ENCODE measurements at places on chromosomes 12 and 14.

DNA sequence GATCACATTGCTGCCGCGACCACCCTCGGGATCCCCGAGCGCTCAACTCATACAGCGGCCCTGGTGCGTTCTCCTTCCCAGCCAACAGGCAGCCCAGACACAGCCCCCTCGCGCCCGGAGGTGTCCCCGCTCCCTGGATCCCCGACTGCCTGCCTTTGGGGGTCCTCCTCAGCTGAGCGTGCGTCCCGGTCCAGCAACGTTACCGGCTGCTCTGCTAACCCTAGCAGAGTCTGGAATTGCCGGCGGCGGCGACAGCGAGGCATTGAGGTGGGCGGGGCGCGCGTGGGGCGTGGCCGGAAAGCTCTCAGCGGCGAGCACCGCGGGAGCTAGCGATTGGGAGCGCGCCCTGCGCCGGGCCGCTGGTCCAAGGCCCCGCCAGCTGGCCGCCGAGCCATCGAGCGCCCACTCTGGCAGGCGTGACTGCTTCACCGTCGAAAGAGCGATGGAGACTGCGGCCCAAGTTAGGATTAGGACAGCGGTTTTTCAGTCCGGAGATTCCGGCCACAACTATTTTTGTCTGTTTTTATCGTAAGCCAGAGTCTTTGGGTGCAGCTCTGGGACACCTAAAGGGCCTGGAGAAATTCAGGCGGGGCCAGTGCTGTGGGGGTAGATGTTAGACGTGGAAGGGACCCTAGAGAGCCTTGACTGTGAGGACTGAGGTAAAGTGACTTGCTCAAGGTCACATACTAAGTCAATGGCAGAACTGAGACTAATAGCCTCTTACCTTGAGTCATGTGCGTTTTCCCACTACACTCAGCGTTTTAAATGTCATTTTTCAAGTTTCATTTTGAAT, at the start of gene HEATR5A:
TSS of gene HEATR5A (minus strand) at position 232 of the 793 bp plus-strand sequence. CDS start 17,575 bp downstream, outside the sequence.
- DNase-seq = peak; percentile 96

GRCh38 chr12:90479237-90479636, 475.7 kb downstream of the CCER1 start:
- DNase-seq = no peak

DNA sequence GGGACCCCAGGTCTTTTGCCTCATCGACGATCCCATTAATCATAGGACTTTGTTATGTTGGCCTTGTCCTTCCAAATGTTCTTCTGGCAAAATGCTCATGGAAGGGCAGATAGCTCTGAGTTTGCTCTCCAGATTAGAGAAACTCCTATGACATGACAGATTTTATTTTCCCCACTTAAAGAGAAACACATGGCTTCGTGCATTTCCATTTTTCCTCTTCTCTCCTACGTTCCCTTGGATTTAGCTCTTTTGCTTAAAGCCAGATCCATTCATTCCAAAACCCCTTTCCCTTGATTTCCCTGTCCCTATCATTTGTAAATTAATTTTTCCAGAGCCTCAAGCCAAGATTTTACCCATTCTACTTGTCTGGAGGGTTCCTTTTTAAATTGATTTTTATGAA, 2.9 kb downstream of the PRIMA1 start:
- no peak for DNase-seq

- DNase-seq = no peak
Measured at GRCh38 chr14:99706107-99706900, 22.2 kb downstream of the CYP46A1 start.

DNA sequence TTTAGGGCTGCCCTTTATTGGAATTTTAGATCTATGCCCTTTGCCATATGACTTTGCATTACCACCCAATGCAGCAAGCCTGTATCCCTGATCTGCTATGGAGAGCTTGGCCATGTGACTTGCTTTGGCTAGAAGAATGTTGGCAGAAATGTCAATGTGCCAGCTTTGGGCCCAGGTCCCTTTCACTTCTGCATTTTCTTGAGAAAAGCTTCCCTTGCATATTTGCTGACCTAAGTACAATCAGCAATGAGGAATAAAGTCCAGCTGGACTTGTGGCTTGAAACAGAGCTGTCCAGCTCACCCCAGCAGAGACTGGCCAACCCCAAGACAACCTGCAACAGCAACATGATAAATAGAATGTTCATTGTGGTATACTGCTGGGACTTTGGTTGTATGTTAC, 135.9 kb downstream of the PAH start:
- DNase-seq = no peak

DNA sequence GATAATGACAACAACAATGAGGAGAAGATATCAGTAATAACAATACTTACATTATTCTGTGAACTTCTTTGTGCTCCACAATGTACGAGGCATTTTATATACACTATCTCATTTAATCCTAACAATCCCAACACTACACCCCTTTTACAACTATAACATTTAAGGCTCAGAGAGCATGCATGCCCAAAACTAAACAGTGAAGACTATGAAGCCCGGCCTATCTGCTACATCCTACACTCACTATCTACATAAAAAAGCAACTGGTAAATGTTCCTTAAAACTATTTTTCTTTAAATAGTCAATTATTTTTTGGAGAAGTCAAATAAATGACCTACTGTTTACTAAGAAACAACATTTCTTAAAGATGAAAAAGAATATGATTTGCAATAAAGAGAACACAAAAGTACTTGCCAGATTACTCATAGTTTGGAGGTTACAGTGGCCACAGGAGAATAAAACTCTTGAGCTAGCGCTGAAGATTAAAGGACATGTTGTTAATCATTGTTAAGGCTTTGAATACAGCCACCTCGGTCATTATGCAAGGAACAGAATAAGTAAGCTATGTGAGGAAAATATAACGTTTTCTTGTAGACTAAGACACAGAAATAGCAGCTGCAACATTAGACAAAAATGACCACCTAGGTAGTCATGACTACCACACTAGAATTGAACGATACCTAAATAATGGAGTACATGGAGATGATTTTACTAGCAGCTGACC, 56.7 kb downstream of the EPS8 start:
- no peak for DNase-seq

DNA sequence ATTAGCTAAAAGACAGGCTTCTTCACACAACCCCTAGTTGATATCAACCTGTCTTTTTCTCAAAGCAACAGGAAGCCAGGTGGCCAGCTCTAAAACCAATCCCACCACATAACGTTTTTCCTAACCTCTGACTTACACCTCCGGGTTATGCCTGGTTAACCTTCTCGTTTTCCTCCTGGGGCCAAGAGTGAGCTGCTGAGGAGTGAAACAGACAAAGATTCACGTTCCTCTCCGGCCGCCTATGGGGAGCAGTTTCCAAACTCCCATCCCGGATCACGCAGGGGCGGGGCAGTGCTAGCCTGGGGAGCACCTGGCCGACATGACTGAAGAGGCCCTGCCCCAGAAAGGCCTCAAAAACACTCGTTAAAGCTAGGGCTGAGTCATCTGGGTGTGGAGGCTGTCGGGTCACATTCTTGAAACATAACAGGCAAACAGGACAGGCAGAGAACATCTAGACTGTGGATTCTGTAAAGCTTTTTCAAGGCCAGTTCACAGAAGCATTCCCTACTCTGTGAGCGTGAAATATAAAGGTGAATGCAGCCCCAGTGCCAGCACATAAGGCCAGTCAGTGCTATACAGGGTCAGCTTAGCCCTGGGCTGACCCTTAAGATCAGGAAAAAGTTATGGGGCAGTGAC, 25.9 kb upstream of the LGALS3 start:
- DNase-seq = peak; percentile 97

GRCh38 chr12:132285991-132286681, 43.3 kb downstream of the GALNT9 start:
- peak; percentile 33 for DNase-seq

DNA sequence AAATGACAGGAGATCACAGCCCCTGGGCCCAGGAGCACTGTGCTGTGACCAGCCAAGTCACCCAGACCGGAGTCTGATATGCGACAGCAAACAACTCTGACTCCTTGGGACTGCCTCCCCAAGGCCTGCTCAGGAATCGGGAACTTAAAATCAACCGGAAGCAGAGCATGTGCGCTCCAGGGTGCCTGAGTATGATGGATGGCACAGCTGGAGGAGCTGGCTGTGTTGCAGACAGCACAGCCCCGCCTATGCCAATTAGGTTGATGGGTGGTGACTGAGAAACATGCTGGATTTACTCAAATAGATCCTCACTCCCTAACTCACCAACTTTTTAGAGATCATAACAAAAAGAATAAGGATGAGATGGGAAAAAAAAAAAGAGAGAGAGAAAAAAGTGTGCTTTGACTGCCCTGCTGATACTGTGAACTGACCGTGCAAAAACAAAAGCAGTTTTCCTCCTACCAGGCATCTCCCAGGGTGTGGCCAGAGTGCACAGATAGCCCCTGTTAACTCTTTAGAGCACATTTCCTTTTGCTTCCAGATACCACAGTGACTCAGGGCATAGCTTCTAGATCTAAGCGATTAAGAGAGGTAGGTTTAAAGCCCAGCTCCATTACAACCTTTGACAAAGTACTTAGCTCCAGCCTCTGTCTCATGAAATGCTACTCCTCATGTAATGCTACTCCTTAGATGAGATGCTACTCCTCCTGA, 27.4 kb upstream of the STON2 start:
- DNase-seq = peak; percentile 67

DNA sequence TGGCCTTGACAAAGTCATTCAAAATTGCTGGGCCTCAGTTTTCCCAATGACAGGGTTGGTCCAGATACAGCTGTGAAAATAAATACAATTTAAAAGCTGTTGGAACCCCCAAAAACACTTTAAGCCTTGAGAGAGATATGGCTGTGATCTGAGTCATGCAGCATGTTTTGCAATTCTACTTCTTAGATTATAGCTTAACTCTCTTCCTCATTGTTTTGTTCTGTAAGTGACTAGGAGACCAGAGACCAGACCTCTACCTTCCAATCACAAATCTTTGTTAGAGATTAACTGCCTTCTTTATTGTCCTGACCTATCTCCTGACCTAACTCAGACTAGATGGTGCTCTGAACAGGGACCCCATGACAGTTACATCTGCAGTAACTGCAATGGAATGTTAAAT, 198.1 kb downstream of the STXBP6 start:
- peak; percentile 29 for DNase-seq

GRCh38 chr12:10098791-10099190, at the start of gene CLEC1A:
TSS of gene CLEC1A (minus strand) at chr12:10098985. CDS start at chr12:10098922, 63 bp downstream.
- DNase-seq = peak; percentile 77

DNA sequence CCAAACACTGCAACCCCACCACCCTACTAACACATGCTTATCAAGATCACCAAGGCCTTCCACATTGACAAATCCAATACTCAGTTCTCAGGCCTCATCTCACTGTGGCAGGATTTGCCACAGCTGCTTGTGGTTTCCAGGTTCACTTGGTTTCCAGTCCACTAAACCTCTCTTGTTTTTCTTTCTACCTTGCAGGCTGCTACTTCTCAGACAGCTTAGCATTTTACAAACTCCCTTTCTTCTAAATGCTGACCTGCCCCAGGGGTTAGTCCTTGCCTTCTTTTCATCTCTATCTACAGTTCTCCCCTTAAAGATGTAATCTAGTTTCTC, 84.1 kb downstream of the BCAT1 start:
- peak; percentile 83 for DNase-seq

GRCh38 chr14:56855891-56856461, 45.7 kb upstream of the OTX2 start:
- DNase-seq = peak; percentile 94

DNA sequence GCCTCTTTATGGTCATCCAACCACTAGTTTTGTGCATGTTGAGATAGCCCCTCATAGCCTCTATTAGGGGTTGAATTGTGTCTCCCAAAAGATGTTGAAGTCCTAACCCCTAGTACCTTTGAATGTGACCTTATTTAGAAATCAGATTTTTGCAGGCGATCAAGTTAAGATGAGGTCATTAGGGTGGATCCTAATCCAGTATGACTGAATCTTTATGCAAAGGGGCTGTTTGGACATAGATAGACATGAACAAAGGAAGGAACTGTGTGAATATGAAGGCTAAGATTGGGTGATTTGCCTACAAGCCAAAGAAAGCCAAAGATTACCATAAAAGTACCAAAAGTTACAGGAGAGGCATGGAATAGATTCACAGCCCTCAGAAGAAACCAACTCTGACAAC, 209.6 kb downstream of the NUAK1 start:
- DNase-seq = no peak

GRCh38 chr14:81122326-81122725, 98.4 kb downstream of the GTF2A1 start:
- no peak for DNase-seq

- DNase-seq = peak; percentile 72
Measured at GRCh38 chr12:101459642-101460346, 15.3 kb upstream of the SPIC start.

DNA sequence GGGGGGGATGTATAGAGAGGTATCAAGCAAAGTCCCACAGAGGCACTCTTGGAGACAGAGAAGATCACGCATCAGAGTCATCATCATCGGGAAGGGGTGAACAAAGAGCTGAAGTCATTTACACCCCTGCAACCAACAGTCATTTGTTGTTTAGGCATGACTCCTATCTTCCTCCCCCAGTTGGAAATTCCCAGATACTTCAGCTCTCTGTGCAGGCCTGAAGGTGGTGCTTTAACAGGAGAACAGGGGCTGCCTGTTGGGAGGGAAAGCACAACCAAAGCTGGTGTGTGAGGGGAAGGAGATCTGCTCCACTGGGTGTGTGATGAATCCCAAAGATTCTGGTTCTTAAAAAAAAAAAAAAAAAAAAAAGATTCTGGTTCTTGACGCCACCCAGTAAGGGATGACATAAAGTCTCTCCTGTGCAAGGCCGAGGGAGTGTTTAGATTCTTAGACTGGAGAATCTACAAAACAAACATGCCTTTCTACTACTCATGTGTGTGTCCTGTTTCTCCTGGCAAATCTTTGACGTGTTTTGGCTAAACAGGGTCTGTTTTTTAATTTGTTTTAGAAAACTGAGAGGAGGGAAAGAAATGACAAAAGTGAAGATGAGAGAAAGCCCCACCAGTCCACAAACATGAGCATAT, 121.0 kb upstream of the ARHGAP5 start:
- DNase-seq = no peak

GRCh38 chr12:3225796-3226180, 148.6 kb downstream of the TSPAN9 start:
- DNase-seq = no peak

GRCh38 chr12:94972795-94973194, 30.7 kb downstream of the NDUFA12 start:
- no peak for DNase-seq

GRCh38 chr12:87529413-87529812, 499.8 kb downstream of the C12orf50 start:
- no peak for DNase-seq

DNA sequence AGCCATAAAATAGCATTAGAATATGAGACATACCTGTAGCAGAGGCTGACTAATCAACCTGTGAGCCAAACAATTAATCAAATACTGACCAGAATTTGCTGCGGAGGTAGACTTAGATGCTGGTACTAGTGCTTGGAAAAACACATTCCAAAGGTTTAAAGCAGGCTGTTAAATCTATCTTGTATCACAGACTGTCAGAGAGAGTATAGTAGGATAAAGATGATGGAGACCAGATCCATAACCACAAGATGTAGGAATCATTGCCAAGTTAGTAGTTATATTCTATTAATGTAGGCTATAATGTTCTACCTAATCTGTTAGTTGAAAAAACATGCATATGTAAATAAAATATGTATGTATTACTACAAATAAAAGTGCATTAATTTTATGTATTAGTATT, 726.2 kb downstream of the SLC6A15 start:
- no peak for DNase-seq

All from mesendoderm (in vitro differentiated cells).